ENCODE measurements at places on chromosomes 5 and 9.

- no peak for DNase-seq
Observed at GRCh38 chr9:117875886-117876285, 171.7 kb downstream of the TLR4 start.

DNA sequence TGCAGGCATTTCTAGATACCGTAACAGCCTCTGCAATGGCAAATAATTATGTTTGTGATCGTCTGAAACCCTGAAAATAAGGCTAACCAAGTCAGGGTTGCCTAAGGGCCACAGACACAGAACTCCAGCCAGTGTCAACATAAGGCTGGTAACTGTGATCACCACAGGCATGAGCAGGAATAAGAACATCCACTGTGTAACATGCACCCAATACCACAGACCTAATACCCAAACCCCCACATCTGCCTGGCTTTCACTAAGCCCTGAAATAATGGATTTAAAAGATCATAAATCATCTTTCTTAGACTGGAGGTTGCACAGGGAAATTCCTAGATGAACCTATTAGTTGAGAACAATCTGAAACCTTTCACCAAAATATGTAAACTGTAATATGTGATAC lies 394.5 kb downstream of the NFIB start:
- no peak for DNase-seq

- no peak for DNase-seq
Observed at GRCh38 chr5:1520791-1521453, 2.8 kb downstream of the LPCAT1 start.

- DNase-seq, result peak; percentile 1
Observed at GRCh38 chr9:94472806-94473360, 82.0 kb upstream of the PCAT7 start.

GRCh38 chr9:20187318-20187717 lies 398.5 kb upstream of the SLC24A2 start:
- no peak for DNase-seq

DNA sequence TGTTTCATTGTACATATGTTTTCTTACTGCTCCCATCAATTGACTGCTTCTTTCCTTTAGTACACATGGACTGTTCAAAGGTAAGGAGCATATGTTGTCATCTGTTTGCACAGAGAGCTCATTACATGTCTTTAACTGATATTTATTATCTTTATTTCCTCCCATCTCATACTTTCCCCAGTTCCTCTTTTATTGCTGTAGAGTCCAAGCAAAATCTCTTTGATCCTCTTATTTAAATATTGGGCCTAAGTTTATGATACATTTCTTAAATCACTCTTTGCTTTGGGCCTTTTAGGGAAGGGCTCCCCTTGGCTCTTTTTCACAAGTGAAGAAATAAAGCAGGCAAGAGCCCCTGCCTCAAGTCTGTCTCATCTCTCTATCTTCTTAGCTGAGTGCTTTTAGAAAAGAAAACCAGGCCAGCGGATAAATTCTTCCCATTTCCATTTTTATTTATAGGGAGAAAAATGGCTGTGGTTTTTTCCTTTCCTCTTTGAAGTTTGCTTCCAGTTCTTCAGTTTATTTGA lies 152.4 kb downstream of the DOCK2 start:
- no peak for DNase-seq

GRCh38 chr9:124869986-124870560 lies 8.1 kb downstream of the ARPC5L start:
- DNase-seq, result no peak

DNA sequence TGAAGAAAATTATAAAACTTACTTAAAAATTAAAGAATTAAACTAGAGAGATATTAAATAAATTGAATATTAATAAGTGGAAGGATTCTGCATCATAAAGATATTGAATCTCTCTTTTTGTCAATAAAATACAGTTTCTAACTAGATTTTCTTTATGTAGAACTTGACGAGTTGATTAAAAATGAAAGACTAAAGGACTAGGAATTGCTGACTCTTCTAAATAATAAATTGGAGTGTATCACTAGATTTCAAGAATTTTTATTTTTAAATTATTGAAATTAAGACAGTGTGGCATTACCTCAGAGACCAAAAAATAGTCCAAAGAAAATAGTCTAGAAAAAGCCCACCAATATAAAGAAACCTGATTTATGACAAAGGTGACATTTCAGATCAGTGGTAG lies 492.4 kb downstream of the CETN3 start:
- DNase-seq, result no peak

DNA sequence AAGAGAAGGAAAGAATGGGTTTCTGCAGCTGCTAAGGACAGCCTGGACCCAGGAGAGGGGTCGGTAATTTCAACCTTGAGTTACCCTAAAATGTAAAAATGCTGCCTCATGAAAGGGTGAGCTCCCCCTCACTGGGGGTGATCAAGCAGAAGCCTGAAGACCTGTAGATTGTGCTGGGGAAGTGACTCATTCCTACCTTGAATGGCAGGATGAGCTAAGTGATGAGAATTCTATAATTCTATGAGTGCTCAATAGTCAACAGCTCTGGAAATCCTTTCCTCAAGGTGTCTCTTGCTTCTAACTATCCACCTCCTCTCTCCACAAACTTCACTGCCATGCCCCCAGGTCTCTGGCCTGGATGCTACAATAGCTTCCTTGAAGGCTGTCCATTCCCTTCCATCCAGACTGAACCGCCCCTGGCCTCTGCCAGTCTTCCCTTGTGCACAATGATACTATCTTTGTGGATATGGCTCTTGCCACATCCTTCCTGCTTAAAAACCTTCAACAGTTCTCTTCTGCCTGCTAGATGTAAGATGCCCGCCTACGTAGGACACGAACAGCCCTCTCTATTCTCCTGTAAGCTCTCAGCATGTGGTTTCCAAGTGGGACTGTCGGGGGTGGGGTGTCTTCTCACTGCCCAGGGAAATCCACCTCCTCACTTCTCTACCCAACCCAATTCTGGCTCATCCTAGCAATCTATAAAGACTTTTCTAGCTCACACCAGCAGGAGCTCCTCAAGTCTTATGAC lies 50.6 kb downstream of the PTPN3 start:
- no peak for DNase-seq

GRCh38 chr5:181173027-181173419 lies 25.6 kb downstream of the OR2V2 start:
- DNase-seq, result no peak

GRCh38 chr5:165086465-165086864 lies 1581.0 kb downstream of the MAT2B start:
- DNase-seq, result no peak

DNA sequence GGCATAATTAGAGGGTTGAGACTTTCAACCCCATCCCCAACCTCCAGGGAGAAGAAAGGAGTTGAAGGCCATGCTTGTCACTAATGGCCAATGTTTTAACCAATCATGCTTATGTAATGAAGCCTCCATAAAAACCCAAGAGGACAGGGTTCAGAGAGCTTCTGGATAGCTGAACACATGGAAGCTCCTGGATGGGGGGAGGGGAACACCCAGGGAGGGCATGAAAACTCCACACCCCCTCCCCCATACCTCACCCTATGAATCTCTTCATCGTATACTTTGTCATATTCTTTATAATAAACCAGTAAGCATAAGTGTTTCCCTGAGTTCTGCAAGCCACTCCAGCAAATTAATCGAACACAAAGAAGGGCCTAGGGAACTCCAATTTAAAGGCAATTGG lies 81.7 kb downstream of the ALDH7A1 start:
- no peak for DNase-seq

GRCh38 chr5:75320371-75320770 lies 16.6 kb upstream of the HMGCR start:
- no peak for DNase-seq

DNA sequence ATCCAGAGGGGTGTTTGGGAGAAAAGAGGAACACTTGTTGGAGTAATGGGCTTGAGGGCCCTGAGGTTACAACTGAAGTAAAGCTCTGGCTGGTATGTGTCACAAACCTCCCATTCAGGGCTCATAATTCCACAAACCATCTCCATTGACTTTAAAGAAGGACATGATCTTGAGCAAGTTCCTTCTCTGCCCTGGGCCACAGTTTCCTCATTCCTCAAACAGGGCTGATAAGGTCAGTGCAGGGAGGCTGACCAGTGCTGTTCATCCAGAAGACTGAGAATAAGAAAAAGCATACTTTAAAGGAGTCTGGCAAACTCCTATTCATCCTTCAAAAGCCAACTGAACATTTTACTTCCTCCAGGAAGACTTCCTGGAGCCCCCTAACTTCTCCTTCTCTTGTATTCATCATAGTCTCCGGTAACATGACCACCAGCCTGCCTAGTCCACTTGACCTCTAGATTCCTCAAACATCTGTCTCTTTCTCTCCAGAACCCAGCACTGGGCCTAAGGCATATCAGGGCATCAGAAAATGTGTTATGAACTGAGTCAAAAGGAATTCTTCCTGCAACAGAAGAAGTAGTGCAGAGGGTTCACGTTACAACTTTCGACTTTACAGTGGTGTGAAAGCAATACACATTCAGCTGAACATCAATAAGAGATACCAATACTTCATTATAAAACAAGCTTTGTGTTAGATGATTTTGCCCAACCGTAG lies 20.7 kb upstream of the PTPN3 start:
- no peak for DNase-seq

DNA sequence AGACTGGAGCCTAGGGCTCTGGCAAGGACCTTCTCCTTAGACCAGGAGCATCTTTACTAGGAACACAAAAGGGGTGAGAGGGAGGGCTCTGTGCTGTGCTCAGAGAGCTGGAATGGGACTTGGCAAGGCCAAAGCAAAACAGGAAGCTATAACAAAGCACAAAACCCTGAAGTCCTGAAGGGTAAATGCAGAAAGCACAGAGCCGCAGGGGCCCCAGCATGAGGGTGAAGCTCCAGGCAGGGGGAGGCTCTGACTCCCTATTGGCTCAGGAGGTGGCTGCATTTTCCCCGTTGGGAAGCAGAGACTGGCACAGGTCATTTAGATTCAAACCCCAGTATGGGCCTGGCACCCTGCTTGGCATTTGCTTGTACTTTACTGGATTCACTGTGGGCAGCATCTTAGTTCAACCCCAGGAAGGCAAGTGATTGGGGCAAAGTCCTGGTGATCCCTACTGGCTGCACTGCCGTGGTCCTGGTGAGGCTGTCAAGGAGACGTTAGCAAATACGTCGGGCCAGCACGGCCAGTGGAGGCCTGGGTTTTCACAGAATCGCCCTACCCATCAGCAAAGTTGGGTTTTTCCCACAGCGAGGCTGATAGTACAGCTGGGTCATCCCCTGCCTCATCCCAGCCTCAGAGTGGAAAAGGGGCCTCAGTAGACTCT lies 46.3 kb downstream of the GGTA1 start:
- no peak for DNase-seq

DNA sequence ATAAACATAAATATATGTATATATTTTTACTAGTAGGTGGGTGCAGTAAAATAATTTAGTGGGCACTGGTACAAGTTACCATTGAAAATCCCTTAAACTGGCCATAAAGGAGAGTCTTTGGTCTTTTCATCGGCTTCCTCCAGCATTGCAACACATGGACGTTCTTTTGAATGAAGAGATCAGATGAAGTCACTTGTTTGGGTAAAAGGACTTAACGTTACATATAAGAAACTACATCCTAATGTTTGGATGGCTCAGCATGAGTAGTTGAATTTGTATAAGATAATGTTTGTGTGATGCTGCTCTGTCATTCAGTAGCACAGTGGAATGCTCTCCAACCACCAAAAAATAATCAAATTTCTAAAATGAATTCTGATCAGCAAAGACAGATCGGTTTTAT lies 31.6 kb downstream of the AFAP1L1 start:
- no peak for DNase-seq

DNA sequence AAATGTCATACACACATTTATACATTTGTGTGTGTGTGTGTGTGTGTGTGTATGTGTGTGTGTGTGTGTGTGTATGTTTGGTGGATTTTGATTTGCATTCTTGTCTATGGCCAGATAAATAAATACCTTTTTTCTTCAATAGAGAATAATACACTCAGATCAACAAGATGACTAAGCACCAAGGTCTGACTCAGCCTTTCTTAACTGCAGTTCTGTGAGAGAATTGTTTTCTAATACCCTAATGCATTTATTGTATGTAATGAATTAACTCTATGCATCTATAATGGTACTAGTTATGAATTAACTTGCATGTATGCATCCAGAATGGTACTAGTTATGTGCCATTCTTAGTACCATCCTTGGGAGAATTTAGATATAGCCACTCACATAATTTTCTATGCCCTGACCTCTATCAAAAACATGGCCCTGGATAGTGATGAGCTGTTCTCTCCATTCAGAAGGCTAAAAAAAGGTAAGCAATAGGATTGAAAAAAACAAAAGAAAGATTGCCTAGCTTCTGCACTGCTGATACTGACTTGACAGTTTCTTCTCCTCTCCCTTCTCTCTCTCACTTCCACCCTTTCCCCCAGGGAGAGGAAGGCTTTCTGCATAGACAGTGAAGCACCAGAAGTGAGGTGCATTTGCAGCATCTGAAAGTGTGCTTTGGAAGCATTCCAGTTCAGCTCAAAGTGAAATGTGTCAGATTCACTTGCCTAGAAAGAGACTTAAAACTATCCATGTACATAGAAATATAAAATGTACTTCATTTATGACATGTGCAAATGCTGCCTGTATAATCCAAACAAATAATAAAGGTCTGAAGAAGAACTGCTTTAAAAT lies 55.1 kb upstream of the CCDC112 start:
- DNase-seq, result peak; percentile 43

GRCh38 chr5:143575286-143575685 lies 171.8 kb upstream of the NR3C1 start:
- DNase-seq, result no peak

- DNase-seq, result no peak
Observed at GRCh38 chr9:94656200-94656599, 16.9 kb upstream of the FBP1 start.

DNA sequence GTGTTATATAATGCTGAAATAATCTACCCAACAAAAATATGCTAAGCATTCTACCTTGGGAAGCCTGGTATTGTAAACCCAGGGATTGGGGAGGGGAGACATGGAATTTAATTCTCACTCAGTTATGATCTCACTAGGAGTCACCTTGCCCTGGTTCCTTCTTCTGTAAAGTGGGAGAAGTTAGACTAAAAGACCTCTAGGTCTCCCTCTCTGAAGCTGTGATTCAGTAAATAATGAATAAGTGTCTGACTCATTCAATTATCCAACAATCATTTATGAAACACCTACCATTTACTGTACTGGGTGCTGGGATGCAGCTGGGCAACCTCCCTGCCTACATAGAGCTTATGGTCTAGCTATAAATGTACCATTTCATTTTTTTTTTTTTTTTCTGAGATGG lies 20.2 kb upstream of the SPARC start:
- no peak for DNase-seq

DNA sequence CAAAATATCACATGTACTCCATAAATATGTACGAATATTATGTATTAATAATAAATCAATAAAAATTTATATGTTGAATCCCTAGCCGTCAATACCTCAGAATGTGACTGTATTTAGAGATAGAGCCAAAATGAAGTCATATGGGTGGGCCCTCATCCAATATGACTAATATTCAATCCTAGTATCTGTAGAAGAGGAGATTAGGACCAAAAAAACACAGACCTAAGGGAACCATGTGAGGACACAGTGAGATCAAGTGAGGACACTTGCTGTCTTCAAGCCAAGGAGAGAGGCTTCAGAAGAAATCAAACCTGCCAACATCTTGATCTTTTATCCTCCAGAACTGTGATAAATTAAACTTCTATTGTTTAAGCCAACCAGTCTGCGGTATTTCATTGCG lies 3.7 kb upstream of the AMACR start:
- DNase-seq, result no peak

Measured in AG10803 (cell line).